ENCODE measurements at places on chromosomes 13 and 19. TPM values are rescaled to one million over a fixed set of nuclear protein-coding genes. Genes with fewer than 3 reads are reported as not detected.

GRCh38 chr19:45216667-45217066, 28.5 kb downstream of the EXOC3L2 start:
- DNase-seq = no peak

DNA sequence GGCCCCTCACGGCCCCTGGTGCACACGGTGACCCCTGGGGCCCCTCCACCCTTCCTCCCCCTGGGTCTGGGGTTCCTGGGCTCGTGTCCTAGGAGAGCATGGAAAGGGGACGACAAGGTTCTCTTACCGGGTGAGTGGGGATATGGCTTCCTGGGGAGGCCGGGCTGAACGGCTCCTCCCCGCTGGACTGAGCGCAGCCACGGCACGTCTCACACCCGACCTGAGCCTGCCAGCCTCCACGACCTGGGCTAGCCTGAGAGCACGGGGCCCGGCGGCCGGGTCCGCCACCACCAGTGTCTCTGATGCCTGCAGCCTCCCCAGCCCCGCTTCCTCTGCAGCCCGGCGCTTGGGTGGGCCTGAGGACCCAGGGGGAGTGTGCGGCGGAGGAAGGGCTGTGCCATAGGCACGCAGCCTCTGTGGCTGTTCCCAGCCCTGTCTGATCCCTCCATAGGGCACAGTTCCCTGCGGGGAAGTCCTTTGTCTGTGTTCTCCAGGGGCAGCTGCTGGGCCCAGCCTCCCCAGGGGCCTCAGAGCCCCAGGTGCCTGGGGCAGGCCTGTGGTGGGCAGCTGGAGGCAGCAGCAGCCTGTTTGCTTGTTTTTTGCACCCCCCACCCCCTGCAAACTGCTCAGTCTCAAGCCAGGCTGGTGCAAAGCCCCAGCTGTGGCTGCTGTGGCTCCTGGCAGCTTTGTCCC, 15.0 kb downstream of the PLIN4 start:
- DNase-seq = no peak

Gene CASP14
- not detected for total RNA-seq

Gene OR7C2
- total RNA-seq = not detected

GRCh38 chr13:34942732-34943435, 814 bp downstream of the NBEA start:
- no peak for DNase-seq

- DNase-seq = no peak
These were observed at the start of gene SIAH3 for GRCh38 chr13:45851171-45851921. Gene SIAH3 (minus strand): TSS chr13:45851753. CDS start chr13:45851629, 124 bp downstream.

DNA sequence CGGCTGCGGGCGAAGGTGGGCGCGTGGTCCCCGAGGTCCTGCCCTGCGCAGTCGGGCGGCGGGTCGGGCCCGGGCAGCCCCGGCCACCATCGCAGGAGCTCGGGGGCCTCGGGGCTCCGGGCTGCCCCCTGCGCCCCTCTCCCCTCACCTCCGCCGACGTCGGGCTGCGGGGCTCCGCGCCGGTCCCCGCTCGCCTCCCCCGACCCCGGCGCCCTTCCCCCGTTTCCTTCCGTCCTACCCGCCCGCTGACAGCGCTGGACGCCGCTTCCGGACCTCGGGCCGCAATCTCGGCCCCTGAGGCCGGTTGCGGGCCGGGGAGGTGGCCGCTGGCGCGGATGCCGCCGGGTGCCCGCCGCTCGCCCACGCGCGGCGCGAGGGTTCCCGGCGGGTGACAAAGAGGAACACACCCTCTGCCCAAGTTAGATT, 720 bp downstream of the FARP1 start:
- DNase-seq = no peak

GRCh38 chr13:74289861-74290773, 155.9 kb upstream of the KLF12 start:
- no peak for DNase-seq

DNA sequence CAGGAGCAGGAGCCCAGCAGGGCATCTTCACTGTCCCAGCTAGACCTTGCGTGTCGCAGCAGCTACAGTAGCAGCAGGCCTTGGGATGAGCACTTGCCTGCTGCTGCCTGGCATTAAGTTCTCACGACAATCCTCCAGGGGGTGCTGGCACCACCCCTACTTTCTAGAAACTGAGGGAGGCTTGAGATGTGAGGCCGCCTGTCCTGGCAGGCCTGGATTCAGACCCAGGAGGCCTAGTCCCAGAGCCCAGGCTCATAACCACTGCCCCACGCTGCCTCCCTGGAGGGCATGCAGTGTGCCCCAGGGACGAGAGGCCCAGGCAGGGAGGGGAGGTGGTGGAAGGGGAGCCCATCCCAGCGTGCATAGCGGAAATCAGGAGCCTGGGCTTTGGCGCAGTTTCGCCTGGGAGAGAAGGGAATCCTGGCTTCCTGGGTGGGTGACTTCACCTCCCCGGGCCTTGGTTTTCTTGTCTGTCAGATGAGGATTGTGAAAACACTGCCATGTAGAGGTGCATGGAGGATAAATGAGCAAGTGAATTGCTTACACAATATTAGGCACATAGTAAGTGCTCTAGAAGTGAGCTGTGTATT, 26.1 kb downstream of the PPP5C start:
- peak; percentile 65 for DNase-seq

Gene FXYD1
- total RNA-seq = 47.3 TPM

GRCh38 chr13:109771926-109772325, 14.5 kb downstream of the IRS2 start:
- no peak for DNase-seq

Gene TFPT
- 16.7 TPM for total RNA-seq

- DNase-seq = no peak
These were observed 38.1 kb upstream of the GPR183 start for GRCh38 chr13:99345345-99345744.

- no peak for DNase-seq
These were observed 8.7 kb downstream of the SBK2 start for GRCh38 chr19:55528030-55528803.

Gene CD37
- total RNA-seq = 32.1 TPM

- DNase-seq = no peak
These were observed 178.0 kb upstream of the KL start for GRCh38 chr13:32837973-32838927.

DNA sequence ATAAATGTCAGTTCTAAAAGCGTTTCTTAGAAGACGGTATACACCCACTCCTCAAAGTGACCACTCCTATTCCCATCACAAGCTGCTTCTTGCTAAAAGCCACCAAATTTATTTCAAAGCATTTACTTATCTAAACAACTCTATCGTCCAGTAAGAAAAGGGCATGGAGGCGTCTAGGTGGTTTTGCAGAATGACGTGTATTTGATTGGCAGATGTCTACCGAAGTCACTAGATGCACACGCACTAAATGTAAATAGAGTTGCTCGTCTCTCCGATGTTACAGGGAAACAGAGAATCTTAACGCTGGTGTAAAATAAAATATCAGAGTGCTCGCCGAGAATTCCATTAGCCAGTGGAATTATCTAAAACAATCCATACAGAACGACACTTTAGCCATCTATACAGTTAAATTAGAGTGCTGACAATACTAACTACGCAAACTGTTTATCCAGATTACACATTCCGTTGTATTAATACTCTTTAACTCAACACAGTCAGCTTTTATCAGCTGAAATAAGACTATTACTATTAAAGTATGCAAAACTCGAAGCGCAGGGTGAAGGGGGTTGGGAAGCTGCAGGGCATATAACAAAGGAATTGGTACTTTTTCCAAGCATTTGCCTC, 1.9 kb downstream of the KLF12 start:
- DNase-seq = no peak

Gene C1QTNF9B
- not detected for total RNA-seq

DNA sequence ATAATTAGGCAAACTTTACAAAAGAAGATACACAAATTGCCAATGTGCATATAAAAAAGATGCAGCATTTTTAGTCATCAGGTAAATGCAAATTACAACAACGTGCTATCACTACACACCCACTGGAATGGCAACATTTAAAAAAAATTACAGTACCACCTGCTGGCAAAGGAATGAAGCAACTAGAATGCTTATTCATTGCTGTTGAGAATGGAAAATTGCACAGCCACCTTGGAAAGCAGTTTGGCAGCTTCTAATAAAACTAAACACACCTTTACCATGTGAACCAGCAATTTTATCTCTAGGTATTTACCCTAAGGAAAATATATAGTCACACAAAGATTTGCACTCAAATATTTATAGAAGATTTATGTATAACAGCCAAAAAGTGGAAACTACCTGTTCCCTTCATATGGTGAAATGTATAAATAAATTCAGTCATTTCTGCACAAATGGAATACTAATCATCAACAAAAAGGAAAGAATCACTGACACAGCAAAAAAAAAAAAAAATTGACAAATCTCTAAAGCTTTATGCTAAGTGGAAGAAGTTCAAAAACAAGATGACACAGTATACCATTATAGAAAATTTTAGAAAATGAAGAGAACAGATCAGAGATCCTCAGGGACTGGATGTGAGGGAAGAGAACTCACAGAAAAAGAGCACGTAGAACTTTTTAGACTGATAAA, 30.3 kb downstream of the OXGR1 start:
- no peak for DNase-seq

DNA sequence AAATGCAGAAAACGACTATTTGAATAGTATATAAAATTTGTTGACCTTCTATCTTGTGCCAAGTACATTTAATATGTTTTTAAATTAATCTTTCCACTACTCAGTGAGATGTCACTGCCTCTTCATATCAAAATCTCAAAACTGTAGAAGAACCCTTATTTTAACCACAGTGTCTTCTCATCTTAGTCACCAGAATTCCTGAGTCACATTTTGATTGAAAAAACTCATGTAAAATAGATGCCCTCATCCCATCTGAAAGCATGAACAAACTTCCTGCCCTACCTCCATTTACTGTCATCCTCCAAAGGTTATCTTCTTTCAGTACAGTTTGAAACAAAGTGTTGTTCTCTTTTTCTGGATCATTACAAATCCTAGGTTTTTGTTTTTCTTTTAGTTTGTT, 1215.4 kb downstream of the PCDH9 start:
- no peak for DNase-seq

DNA sequence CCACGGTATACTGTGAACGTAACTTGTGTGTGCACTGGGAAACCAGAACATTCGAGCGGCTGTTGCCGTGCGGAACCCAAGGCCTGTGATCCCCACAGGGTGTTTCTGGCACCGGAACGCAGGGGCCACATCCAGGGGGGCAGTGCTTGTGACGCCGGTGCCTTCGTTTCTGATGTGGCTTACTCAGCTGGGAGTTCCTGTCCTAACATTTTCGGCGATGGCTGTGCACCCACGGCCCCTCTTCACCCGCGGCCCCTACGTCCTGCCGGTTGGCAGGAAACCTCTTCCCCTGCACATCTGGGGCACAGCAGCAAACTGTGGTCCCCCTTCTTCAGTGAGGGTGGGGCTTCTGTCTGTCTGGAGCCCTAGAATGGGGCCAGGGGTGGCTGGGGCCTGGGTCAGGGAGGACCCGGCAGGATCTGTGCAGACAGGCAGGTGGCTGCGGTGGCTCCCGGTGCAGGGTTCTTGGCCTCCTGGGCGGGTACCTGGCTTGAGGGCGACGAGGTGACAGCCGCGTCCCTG, 26.2 kb downstream of the CSNK1G2 start:
- DNase-seq = no peak

- no peak for DNase-seq
These were observed 356.8 kb downstream of the RFC3 start for GRCh38 chr13:34174671-34175145.

- no peak for DNase-seq
These were observed 702 bp downstream of the PTH2 start for GRCh38 chr19:49422407-49423070.

DNA sequence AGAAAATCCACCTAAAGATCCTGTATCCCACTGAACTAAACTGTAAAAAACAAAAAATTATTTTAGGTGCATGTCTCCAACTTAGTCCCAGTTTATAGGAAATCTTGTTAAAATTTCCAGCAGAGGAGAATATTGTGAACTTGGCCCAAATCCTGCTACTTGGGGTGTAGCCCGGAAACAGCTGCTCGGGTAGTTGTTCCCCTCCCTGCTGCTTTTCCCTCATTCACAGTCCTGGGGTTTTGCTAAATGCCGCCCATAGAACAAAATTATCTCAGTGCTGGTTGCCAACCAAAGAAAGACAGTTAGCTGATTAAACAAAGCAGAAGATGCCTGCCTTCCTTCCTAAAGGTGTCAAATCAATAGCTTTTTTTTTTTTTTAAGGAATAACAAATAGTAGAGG, 330.5 kb upstream of the KLF12 start:
- no peak for DNase-seq

Gene REEP6
- 7.4 TPM for total RNA-seq

DNA sequence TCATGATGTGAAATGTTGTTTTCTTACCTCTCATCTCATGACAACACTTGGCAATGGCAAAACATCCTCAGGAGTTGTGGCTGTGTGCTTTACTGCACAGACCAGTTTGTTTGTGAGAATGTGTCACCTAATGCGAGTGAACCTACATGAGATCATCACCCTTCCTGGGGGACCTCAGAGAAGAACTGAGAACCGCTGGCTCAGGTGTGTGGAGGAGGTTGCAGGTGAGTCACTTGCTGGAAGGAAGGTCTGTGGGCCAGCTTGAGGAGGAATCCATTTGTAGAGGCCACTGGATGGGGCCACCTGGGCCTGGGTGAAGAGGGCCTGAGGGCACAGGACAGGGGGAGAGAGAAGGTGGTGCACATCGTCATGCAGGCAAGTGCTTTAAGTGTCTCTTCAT, 3.0 kb upstream of the CEACAM1 start:
- peak; percentile 69 for DNase-seq

- no peak for DNase-seq
These were observed 3.0 kb downstream of the PEG3 start for GRCh38 chr19:56837492-56838023.

Gene EBPL
- total RNA-seq = 25.3 TPM

- DNase-seq = no peak
These were observed 1.5 kb downstream of the GIPC3 start for GRCh38 chr19:3586707-3587346.

Gene ERF
- total RNA-seq = 55.5 TPM

DNA sequence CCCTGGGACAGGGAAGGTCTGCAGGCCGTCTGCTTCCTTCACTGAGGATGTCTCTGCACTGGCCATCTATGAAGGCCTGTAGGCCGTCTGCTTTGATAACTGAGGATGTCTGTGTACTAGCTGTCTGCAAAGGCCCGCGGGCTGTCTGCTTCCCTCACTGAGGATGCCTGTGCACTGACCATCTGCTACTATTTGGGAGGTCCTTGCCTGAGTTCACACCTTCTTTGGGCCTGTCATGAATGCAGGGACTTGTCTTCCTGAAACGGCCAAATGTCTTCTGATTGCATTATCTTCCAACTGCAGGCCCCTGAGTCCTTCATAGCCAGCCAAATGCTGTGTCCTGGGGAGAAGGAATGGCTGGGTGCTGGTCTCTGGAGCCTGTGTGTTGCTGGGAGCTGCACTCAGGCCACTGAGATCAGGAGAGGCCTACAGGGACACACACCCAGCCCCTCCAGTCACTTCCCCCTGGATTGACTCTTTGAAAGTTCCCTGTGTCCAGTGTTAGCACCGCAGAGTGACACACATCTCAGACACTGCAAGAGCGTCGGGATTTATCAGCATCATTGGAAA, 72.9 kb downstream of the TEX29 start:
- DNase-seq = peak; percentile 64

- no peak for DNase-seq
These were observed 1.6 kb upstream of the KMT2B start for GRCh38 chr19:35715981-35716800.

DNA sequence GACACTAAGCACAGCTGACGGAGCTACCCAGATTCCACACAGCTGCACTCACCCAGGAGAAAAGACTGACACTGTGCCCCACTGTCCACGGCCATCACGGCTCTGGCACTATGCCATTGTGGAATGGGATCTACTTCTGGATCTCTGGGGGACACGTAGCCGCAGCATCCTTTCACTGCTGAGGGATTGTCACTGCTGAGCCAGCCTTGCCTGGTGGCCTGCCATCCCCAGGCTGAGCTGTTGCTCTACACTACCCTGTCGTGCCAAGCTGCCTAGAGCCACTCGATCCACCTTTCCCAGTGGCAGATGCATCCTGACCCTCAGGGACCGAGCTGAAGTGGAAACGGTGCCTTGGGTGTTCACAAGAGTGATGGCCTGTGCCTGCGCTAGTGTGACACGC, 5.0 kb upstream of the LILRB5 start:
- peak; percentile 64 for DNase-seq

All from mesenteric fat pad (tissue), 1 donor.